ENCODE measurements at places on chromosomes 2 and 18. TPM values are rescaled to one million over a fixed set of nuclear protein-coding genes. Genes with fewer than 3 reads are reported as not detected.

DNA sequence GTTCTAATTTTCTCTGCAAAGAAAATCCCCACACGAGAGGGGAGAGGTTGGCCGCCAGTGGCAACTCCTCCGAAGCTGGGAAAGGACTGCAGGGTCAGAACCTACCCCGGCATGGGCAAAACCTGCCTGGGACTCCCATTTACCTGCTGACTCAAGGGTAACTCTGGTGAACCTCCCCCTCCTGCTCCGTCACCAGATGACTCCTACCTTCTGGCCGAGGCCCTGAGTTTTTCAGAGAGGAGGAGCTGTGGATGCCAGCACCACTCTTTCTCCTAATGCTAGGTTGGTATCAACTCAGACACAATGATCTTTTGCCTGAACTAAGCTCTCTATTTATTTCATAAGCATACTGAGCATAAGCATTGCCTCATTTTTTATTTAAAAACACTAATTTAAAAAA, 96.6 kb downstream of the ALPK2 start:
- no peak for DNase-seq

Gene CHRND
- polyA plus RNA-seq = not detected

DNA sequence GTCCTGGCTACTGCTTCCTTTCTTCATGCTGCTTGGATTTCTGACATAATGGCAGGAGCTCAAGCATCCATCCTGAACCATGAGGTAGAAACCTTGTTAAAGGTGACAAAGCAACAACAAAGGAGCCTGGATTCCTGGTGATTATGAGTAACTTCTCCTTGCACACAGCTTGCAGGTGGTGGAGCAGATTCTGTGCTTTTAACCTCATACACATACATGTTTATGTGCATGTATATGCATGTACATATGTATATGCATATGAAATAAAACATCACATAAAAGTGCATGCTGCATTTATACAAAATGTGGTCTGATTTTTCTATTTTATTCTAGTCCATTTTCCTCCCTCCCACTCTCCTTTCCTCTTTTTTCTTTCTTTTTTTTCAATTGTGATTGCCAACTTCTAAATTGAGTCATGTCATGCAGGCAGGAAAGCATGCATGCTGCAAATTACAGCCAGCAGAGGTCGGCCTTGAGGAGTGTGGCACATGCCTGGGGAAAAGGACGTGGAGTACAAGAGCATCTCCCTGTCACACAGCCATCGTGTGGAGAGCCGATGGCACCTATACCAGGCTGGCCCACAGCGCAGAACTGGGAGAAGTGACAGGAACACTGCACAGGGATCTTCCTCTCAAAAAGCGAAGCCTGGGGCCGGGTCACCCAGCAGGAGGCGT, 17.9 kb downstream of the LCT start:
- DNase-seq = no peak

- DNase-seq = no peak
These were observed 50.1 kb downstream of the RNF144A start for GRCh38 chr2:6967301-6967700.

Measured in CD4-positive, CD25-positive, alpha-beta regulatory T cell (primary cell).